ENCODE measurements at places on chromosomes 12 and 14. TPM values are rescaled to one million over a fixed set of nuclear protein-coding genes. Genes with fewer than 3 reads are reported as not detected.

FAM181A gene
- not detected for total RNA-seq

IKZF4 gene
- total RNA-seq = 3.9 TPM

CCDC196 gene
- 0.14 TPM for total RNA-seq

MMP19 gene
- total RNA-seq = 0.23 TPM

TSHR gene
- total RNA-seq = 0.36 TPM

CCDC85C gene
- 2.0 TPM for total RNA-seq

PRKCH gene
- total RNA-seq = 1.3 TPM

NPAS3 gene
- 0.42 TPM for total RNA-seq

SLC10A1 gene
- 1.5 TPM for total RNA-seq

KIF21A gene
- total RNA-seq = 100 TPM

- ATAC-seq = no peak
These were observed 35.4 kb downstream of the DIO3 start for GRCh38 chr14:101596742-101597141.

GRCh38 chr14:102625564-102626296 is 33.3 kb downstream of the RCOR1 start:
- ATAC-seq = no peak

DNA sequence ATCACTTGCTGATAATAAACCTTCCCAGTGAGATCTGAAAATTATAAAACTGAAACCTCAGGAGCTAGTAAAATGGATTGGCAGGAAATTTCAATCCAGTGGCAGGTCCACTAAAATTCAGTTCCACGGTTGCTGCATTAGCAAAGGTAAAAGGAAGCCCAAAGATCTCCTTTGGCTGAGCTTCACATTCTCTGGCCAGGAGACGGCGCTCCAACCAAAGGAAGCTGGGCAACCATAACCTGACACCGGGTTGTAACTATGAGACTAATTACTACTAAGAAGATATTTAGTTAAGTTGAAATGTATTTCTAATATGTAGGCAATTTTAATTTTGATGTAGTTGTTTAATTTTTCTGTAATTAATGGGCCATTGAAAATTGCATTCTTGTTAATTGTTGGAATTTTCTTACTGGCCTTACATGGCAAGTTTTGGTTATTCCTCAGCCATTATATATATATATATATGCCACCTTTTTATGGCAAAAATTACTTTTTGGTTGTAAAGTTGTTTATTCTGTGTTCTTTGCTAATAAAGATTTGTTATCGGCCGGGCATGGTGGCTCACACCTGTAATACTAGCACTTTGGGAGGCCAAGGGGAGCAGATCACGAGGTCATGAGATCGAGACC is 17.0 kb downstream of the OR8S1 start:
- ATAC-seq = no peak

GRCh38 chr12:124021007-124021406 is 48.0 kb downstream of the ZNF664 start:
- ATAC-seq = peak; percentile 71

DNA sequence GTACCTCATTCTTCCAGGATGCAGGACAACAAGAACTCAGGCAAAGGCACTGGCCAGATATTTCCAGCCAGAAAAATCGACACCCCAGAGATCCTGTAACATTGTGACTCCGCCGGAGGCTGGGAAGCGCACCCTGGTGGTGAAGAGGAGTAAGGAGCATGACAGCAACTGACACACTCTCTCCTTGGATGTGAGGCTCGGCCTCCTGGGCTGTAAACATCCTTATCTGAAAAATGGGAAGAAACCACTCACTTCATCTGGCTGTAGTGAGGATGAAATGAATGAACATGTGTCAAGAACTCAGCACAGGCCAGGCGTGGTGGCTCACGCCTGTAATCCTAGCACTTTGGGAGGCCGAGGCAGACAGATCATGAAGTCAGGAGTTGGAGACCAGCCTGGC is 27.5 kb downstream of the TCHP start:
- ATAC-seq = no peak

GRCh38 chr14:64574371-64575107 is 24.8 kb downstream of the PPP1R36 start:
- ATAC-seq = no peak

GRCh38 chr12:131735476-131736445 is 24.9 kb downstream of the SFSWAP start:
- no peak for ATAC-seq

- peak; percentile 98 for ATAC-seq
These were observed 383.4 kb downstream of the VRK1 start for GRCh38 chr14:97180304-97181200.

GRCh38 chr12:6860116-6860515 is 7.2 kb upstream of the TPI1 start:
- ATAC-seq = no peak

DNA sequence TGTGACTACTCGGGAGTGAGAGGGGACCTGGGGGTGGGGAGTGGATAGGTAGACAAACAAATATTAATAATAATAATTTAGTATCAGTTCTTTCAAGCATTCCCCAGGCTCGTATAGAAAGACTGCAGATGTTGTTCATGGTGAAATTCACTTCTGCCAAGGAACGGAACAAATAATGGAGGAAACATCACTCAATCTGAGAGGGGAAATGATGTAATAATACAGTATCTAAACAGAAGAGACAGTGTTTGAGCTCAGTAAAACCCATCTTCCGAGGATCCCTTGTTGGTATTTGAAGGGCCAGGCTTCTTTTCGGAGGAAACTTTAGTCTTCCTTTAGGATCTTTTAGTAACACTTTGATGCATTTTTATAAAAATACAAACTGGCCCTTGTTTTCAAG is 114.2 kb downstream of the KCNK10 start:
- ATAC-seq = no peak

DNA sequence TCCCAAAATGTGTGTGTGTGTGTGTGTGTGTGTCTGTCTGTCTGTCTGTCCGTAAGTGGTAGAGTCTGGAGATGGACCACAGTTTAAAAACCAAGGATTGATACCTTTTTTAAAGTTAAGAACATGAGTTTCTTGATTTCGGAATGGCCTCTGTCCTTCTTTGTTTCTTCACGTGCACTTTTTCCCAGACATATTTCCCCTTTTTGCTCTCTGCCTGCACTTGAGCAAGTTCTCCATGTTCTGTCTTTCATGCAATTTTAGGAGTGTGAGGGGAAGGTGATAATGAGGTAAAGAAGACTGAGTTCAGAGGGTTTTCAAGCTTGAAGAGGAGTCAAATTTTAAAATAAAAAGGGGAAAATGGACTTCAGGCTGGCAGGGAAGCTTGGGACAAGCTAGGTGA is 12.7 kb downstream of the OLR1 start:
- no peak for ATAC-seq

DNA sequence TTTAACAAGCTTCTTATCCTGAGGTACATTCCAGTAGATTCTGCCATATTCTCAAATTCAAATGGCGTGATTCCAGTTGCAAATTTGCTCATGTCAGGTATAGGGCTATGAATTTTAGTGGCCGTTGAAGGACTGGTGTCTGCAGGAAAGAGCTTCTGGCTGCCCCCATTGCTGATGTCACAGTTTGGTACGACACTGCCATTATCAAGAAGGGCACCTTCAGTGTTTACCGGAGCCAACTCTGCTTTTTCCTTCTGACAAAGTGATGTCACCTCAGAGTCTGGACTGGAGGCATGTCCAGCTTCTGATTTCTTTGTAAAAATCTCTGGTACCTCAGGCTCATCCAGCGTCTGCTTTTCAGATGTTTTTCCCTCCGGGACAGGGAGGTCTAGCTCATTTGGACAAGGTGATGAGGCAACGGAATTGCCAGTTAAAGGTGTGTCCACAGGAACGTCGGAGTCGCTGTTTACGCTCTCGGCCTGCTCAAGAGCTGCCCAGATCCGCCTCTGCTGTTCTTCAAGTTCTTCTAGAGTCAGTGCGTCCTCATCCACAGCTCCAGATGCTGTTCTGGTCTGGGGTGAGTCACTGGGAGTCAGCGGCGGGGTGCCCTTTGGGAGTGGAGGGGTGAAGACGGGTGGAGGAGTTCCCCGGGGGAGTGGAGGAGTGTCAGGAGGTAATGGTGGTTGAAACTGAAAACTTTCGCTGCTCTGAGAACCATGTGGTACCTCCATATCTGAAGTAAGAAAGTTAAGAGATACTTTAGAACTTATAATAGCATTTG is 27.0 kb downstream of the ZCCHC8 start:
- peak; percentile 68 for ATAC-seq

- ATAC-seq = no peak
These were observed 190.2 kb downstream of the KIF26A start for GRCh38 chr14:104328607-104329006.

GRCh38 chr14:79584679-79585078 is 626.6 kb downstream of the DIO2 start:
- ATAC-seq = peak; percentile 73

DNA sequence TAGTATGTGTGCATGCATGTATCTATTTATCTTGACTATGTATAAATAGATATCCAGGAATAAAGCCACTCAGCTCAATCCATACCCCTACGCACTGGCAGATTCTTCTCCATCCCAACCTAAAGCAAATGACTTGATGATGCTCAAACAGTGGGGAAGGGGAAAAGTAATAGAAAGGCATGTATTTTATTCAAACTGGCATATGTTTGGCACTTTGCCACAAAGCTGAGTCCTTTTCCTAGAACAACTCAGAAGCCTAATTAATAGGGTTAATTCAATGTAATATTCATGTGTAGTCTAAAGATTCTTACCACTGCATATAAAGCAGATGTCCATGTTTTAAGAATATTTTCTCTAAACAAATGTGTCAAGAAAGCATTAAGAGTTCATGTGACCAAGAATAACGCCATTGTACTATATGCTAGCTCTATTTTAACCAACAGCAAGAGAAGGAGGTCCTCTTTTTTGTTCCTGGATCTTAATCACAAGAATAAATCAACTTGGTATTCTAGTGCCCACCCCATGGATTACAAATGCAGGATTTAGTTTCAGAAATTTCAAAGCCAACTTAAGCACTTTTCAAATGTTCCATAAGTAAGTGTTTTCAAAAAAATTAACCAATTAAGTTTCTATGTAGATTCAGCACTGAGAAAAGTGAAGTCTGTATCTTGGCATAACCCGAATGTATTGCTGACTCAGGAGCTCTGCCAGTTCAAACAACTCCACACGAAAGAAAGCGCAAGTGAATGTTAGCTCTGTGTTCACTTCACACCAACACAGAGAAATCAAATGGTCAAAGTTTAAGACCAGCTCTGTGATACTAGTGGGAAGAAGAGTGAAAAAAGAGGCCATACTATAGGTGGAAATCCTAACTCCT is 233.6 kb downstream of the MED13L start:
- ATAC-seq = peak; percentile 29

All from motor neuron (in vitro differentiated cells).